Ascending aorta (tissue), 2 donors: ENCODE measurements at places on chromosomes 2 and 18. TPM values are rescaled to one million over a fixed set of nuclear protein-coding genes. Genes with fewer than 3 reads are reported as not detected.

The PDE11A gene
- total RNA-seq, result 0.75 TPM

The SALL3 gene
- total RNA-seq, result not detected

The PLA2R1 gene
- total RNA-seq, result 9.3 TPM

- DNase-seq, result no peak
Measured at GRCh38 chr2:66578687-66579106, 143.8 kb downstream of the MEIS1 start.

GRCh38 chr2:37679072-37679695 is 7.7 kb upstream of the CDC42EP3 start:
- no peak for DNase-seq
